ENCODE measurements at places on chromosomes 4 and X.

GRCh38 chr4:40887764-40888131, 138.0 kb downstream of the NSUN7 start:
- DNase-seq, result no peak

DNA sequence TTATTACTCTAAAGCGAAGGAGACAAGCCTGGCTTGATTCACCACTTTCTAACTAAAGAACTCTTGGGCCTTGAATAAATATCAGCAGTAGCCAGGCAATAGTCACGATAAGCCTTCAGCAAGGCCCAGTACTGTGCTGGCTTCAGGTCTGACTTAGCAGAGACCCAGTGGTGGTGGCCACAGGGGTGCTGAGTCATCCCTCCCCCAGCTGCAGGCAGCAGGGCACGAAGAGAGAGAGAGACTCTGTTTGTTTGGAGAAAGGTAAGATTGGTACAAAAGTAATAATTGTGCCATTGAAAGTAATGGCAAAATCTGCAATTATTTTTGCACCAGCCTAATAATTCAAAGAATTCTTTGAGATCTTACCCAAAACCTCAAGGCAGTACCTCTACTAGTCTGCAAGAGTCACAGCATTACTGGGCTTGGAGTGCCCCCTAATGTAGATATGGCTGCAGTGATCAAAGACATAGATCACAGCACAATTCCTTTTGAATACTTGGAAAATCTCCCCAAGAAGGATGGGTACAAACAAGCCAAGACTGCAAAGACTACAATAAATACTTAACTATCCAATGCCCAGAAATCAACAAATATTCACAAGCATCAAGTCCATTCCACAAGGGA, 159.5 kb upstream of the USP38 start:
- no peak for DNase-seq

GRCh38 chr4:83390944-83391343, 56.3 kb upstream of the HPSE start:
- no peak for DNase-seq

GRCh38 chr4:18105030-18106011, 83.8 kb upstream of the LCORL start:
- no peak for DNase-seq

- no peak for DNase-seq
Observed at GRCh38 chr4:182878633-182879495, 38.3 kb downstream of the DCTD start.

- no peak for DNase-seq
Observed at GRCh38 chr4:183445097-183445428, 627 bp downstream of the CDKN2AIP start.

DNA sequence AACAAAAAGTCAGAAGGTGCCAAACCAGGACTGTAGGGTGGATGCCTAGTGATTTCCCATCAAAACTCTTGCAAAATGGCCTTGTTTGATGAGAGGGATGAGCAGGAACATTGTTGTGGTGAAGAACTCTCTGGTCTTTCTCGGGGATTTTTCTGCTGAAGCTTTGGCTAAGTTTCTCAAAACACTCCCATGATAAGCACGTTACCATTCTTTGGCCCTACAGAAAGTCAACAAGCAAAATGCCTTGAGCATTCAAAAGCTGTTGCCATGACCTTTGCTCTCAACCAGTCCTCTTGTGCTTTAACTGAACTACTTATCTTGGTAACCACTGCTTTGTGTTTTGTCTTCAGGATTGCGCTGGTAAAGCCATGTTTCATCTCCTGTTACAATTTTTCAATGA, 3.0 kb upstream of the SEC31A start:
- no peak for DNase-seq

DNA sequence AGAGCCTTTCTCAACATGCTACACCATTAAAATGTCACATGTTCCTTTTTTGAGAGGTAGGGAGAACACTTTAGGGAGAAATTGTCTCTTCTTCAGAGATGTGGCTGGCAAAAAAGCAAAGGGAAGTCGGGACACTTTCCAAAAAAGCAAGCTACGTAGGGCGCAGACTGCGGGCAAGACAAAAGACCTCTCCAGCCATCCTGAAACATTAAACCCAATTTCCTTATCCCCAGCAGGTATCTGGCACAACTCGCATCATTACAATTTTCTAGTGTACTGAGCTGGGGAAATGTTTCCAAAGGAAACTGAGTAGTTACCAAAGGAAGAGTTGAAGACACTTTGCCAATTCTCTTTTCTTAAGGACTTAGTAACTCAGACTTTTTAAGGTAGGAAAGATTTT, 116.0 kb downstream of the PACRGL start:
- no peak for DNase-seq

DNA sequence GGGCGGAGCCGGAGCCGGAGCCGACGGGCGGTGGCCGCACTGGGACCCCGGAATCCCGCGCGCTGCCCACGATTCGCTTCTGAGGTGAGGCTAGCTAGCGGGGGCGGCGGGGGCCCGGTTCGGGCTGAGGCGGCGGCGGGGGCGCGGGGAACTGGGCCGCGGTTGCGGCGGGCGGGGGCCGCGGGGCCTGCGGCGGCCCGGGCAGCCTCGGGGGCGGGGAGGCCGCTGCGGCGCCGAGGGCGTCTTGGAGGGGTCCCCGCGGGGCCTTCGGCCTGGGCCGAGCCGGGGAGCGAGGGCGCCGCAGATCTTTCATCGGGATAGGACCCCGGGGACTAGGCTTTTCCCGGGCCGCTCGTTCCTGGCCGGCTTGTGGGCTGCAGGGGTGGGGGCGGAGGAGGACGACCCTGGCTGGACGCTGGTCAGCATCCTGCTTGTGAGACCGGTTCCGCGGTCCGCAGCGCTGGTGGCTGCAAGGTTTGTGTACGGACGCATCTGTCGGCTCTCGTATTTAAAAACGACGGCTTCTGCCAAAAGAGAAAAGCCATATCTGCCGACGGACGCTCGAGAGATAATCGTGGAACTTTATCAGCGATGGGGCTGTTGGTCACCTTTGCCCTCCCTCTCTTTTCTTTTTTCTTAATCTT, 419 bp downstream of the ADD1 start:
- no peak for DNase-seq

DNA sequence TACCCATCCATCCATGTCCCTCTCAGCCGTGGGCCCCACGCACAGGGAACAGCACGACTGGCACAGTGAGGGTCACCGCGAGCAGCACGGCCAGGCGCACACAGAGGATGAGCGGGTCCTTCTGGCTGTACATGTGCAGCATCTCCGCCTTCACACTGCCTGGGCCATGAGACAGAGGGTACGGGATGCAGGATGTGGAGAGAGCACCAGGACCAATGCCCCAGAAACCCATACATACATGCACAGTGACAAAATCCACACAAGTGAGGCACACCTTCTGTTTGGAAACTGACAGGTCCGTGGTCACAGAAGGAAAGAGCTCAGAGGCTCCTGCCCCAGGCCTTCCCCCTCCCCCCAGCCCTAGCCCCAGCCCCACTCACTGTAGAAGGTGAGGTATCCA, 9.5 kb downstream of the SLC38A5 start:
- no peak for DNase-seq

GRCh38 chr4:147789596-147789995, 57.7 kb downstream of the ARHGAP10 start:
- no peak for DNase-seq

GRCh38 chr4:10736895-10737294, 52.3 kb upstream of the CLNK start:
- DNase-seq, result no peak

DNA sequence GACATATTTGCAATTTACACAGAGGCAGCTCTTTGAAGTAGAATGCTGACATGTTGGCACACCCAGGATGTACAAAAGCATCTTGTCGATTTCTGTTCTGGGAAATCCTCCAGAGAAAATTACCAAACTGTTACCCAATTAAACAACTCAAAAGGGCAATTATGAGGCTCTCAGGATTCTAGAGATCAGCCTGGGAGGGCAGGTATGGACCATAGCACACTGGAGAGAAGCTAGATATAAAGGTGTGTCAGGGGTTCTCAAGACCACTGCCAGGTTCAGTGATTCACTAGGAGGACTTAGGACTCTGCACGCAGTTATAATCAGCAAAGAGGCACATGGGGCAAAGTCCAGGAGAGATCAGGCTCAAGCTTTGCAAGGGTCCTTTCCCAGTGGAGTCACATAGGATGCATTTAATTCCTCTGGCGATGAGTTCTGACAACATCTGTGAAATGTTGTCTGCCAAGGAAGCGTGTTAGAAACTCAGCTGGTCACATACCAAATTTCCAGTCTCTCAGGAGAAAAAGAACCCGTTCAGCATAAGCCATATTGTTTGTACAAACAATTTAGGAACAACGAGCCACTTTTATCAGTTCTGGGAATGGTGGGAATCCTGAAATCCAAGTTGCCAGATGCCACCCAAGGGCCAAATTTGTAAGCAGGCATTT, 100.8 kb downstream of the SYTL5 start:
- DNase-seq, result no peak

GRCh38 chr4:169758401-169758962, 738 bp upstream of the HPF1 start:
- no peak for DNase-seq

DNA sequence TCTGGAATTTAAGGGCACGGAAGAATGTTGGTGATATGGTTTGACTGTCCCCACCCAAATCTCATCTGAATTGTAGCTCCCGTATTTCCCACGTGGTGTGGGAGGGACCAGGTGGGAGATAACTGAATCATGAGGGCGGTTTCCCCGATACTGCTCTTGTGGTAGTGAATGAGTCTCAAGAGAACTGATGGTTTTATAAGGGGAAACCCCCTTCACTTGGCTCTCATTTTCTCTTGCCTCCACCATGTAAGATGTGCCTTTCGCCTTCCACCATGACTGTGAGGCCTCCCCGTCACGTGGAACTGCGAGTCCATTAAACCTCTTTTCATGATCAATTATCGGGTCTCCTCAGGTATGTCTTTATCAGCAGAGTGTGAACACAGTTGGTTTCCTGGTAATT, 25.6 kb upstream of the DHRSX start:
- no peak for DNase-seq

- DNase-seq, result no peak
Observed at GRCh38 chrX:20248592-20249192, 18.0 kb downstream of the RPS6KA3 start.

GRCh38 chr4:148097801-148098200, 344.4 kb downstream of the NR3C2 start:
- DNase-seq, result no peak

GRCh38 chr4:99816545-99817308, at the start of gene DAPP1:
DAPP1 (plus strand) TSS chr4:99816827; CDS start chr4:99816914, 87 bp downstream.
- peak; percentile 18 for DNase-seq

GRCh38 chr4:94253036-94253435, 45.4 kb downstream of the SMARCAD1 start:
- DNase-seq, result no peak

DNA sequence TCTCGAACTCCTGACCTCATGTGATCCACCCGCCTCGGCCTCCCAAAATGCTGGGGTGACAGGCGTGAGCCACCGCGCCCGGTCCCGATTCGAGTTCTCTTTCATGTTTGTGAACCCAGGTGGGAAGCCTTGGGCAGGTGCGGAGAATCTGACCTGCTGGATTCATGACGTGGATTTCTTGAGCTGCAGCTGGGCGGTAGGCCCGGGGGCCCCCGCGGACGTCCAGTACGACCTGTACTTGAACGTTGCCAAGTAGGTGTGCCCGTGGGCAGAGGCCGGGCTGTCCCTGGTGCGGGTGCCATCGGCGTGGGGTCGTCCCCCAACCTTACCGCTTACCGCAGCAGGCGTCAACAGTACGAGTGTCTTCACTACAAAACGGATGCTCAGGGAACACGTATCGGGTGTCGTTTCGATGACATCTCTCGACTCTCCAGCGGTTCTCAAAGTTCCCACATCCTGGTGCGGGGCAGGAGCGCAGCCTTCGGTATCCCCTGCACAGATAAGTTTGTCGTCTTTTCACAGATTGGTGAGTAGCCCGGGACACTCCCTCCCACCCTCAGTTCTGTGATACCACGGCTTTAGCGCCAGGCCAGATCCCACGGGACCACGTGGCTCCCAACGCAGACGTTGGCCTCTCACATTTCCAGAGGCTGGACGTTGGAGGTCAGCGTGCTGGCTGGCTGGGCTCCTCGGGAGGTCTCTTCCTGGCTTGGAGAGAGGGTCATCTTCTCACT, 15.6 kb downstream of the IL3RA start:
- DNase-seq, result no peak

DNA sequence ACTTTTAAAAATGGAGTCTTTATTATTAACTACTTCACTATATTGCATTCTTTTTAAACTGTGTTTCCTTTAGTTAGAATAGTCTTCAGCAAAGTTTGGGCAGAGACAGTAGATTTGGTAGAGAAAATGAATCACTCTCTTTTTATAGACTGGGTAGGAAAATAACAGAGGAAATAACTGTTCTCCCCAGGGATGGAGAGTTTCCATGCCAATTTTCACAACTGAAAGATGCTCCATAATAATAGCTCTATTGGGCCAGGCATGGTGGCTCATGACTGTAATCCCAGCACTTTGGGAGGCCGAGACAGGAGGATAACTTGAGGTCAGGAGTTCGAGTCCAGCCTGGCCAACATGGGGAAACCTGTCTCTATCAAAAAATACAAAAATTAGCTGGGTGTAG, 13.1 kb downstream of the HSD17B13 start:
- DNase-seq, result no peak

DNA sequence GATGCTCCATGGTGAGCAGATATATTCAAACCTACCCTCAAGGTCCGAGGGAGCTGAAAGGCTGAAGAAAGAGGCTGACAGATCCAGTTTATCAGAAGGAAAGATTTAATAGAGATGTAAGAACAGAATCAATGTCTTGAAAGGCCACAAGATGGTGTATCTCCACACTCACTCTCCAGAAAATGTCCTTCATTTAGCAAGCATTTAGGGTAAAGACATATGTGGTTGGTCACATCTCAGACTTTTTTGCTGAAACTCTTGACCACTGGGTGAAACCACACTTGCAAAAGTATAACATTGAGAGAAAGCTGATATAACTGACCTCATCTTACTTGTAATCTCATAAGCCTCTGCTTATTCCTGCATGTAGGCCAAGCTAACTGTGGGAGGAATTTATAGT, 745.8 kb upstream of the GALNTL6 start:
- no peak for DNase-seq

- DNase-seq, result no peak
Observed at GRCh38 chr4:55543858-55544257, 2.9 kb downstream of the CLOCK start.

- DNase-seq, result no peak
Observed at GRCh38 chrX:106415276-106415895, 196.4 kb upstream of the RADX start.

GRCh38 chr4:21652508-21653231, 295.9 kb downstream of the KCNIP4 start:
- DNase-seq, result no peak

GRCh38 chrX:119093991-119094735, 21.4 kb downstream of the CT47C1 start:
- DNase-seq, result no peak

- DNase-seq, result no peak
Observed at GRCh38 chr4:164596318-164596878, 157.5 kb upstream of the SMIM31 start.

Measured in stimulated activated CD4-positive, alpha-beta T cell treated with anti-CD3 and anti-CD28 coated beads, Interleukin-1b, Interleukin-23, amount 100 ng/mL, for 1 hour (primary cell).